Karpas-422 (cell line): ENCODE measurements at places on chromosomes 5 and 9.
A peak's percentile ranks its signal among the peaks of the same experiment; 100 is the strongest.

DNA sequence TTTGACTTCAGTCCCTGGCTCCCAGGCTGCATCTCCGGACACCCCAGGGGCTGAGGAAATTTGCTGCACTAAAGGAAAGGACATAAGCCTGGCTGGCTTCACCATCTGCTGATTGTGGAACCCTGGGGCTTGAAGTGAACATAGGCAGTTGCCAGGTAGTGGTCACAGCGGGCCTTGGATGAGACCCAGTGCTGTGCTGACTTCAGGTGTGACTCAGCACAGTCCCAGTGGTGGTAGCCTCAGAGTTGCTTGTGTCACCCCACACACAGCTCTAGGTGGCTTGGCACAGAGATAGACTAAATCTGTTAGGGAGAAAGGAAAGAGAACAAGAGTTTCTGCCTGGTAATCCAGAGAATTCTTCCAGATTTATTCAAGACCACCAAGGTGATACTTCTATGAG, 36.1 kb upstream of the RUSC2 start:
- DNase-seq: no peak

DNA sequence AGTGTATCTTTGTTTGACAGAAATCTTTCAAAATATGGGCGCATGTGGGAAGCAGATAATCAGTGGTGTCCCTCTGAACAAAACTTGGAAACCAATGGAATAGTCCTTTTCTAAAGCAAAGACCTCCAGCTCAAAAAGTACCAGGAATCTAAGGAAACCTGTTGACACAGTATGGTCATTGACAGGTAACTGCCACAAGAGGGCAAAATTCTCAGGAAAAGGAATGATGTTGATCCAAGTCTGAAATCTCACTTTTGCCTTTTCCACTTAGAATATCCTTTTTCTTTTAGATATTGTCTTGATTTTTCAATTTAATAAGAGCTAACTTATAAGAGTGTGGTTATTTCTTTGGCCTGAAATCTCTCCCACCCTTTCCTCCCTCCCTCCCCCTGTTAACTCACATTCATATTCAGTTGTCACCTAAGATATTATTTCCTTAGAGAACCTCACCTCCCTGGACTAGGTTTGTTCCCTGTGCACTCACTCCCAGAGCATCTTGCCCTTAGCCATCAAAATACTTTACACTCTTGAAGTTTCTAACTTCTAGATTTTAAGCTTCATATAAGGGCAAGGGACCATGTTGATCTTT, 59.0 kb upstream of the BARX1 start:
- DNase-seq: peak; percentile 67

- DNase-seq: no peak
Observed at GRCh38 chr9:93278144-93278543, 94.2 kb downstream of the WNK2 start.

DNA sequence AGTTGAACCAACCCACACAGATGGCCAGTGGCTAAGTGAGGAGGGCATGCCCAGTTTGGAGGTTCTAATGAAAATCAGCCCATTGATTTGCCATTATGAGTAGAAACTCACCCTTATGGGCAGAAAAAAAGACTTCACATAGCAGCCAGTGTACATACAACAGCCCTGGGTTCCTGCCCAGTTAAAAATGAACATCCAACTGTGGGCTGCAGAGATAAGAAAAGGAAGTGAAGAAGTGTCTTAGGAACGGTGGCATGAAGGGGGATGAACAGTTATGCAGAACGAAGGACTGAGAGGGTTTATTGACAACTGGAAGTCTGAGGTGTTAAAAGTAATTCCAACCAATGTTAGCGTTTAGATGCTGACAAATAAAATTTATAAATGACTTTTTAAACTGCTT, 118.4 kb downstream of the MARCHF3 start:
- DNase-seq: no peak

DNA sequence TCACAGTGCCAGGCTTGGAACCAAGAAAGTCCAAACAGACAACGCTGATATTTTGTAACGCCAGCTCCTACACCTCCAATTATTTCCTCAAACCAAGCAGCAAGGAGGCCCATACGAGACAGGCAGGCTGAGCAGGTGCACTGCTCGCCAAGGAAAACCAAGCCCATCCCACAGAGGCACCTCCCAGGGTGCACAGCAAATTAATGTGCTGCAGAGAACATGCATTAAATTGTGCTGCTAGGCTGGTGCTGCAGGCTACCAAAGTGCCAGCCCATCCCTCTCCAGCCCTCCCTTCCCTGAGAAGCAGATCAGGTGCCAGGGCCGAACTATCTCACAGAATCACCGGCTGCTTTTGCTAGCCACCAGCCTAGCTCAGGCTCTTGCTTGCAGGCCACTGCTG, 137.8 kb downstream of the PAX5 start:
- DNase-seq: no peak

GRCh38 chr5:65796269-65796668, 74.3 kb downstream of the NLN start:
- no peak for DNase-seq

GRCh38 chr9:23789529-23790254, 36.3 kb downstream of the ELAVL2 start:
- no peak for DNase-seq

DNA sequence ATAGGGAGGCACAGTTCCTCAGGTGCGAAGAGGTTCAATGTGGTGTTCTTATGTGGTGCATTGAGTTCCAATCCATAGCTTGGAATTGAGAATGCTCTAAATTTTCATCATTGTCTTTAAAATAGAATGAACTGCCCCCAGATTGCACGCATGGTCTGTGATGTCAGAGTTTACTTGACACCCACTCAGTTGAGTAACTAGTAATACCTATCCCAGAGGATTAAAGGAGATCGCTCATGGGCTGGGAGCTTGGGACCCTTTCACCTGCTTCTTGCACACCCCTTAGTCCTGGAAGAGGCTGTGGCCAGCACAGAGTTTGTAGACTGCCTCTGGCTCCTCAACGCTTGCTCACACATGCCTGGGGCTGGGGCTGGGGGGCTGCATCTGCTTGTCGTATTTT, 95.1 kb upstream of the OTULINL start:
- DNase-seq: no peak

DNA sequence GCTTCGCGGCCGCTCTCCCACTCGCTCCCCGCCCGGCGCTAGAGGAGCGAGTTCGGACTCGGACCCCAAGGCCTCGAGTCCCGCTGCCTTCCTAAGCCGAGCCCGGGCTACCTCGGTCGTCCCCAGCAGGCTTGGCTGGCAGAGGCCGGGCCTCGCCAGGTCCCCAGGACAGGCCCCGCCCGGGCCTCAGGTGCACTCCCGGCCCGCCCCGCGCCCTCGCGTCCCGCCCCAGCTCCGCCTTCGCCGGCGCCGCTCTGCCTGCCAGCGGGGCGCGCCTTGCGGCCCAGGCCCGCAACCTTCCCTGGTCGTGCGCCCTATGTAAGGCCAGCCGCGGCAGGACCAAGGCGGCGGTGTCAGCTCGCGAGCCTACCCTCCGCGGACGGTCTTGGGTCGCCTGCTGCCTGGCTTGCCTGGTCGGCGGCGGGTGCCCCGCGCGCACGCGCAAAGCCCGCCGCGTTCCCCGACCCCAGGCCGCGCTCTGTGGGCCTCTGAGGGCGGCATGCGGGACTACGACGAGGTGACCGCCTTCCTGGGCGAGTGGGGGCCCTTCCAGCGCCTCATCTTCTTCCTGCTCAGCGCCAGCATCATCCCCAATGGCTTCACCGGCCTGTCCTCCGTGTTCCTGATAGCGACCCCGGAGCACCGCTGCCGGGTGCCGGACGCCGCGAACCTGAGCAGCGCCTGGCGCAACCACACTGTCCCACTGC, at the start of gene SLC22A5:
Gene SLC22A5 (plus strand): TSS at position 237 of the 707 bp plus-strand sequence. CDS start 263 bp downstream, at position 500.
- peak; percentile 71 for DNase-seq

DNA sequence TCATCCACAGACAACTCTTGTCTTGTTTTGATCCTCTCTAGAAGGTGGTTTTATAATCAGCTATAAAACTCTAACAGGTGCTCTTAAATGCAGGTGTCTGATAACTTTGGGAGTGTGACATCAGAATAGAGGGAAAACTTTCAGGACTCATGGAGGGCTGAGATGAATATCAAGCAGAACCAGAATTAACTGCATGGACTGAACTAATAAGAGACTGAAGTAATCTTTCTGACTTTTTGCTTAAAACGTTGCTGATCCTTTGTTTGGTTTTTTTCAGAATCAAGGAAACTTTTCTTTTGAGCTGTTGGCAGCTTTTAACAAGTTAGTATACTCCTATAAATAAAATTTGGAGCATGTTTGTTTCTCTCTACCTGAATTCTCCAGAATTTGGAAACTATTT, 2.3 kb upstream of the OR2V2 start:
- no peak for DNase-seq

DNA sequence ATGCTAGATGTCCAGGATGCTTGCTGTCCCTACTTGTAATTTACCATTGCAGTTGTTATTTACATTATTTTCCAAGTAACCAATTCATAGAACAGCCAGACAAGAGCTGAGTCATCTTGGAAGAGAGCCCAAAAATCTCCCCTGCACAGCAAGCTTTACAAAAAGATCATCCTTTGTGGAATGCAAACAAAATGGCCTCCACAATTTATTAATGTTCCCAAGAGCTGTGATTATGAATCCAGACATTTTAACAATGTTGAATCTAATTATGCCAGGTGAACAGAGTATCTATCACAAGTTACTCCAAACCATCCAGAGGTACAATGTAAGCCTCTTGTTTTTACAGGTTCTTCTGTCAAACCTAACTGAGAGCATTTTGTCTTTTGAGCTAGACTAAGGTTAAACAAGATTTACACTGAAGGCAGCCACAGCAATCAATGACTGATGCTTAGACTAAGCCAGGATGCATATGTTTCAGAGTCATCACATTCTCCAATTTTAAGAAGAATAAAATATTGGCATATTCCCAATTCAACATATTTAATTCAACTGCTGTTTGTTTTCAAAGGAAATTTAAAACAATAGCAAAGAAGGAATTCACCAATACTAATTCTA, 95.3 kb upstream of the SLC12A2 start:
- DNase-seq: no peak

GRCh38 chr5:40073927-40074326, 605.8 kb upstream of the PTGER4 start:
- no peak for DNase-seq

- DNase-seq: no peak
Observed at GRCh38 chr5:96957254-96958049, 21.6 kb downstream of the LNPEP start.

- no peak for DNase-seq
Observed at GRCh38 chr9:86912210-86912609, 35.1 kb downstream of the GAS1 start.
